Neuronal stem cell (in vitro differentiated cells): ENCODE measurements at places on chromosomes 11 and 22.

- DNase-seq = no peak
These were observed 23.9 kb upstream of the MICAL2 start for GRCh38 chr11:12086271-12087074.

- DNase-seq = no peak
These were observed 518 bp upstream of the CHRM1 start for GRCh38 chr11:62921573-62922188.

DNA sequence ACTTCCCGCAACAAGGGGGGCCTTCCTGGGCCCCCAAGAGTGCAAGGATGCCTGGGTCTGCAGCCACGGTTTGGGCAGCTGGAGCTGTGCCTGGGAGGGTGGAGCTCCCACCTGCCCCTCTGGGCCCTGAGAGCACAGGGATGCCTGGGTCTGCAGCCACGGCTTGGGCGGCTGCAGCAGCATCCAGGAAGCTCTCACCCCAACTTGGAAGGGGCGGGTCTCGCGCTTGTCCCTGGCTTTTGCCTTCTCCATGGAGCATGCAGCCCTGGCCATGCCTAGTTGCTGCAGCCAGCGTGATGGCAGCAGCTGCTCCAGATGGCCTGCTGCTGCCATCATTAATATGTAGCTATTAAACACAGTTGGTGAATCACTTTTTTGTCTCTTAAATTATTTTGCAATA is 35.4 kb downstream of the NAGA start:
- DNase-seq = no peak

DNA sequence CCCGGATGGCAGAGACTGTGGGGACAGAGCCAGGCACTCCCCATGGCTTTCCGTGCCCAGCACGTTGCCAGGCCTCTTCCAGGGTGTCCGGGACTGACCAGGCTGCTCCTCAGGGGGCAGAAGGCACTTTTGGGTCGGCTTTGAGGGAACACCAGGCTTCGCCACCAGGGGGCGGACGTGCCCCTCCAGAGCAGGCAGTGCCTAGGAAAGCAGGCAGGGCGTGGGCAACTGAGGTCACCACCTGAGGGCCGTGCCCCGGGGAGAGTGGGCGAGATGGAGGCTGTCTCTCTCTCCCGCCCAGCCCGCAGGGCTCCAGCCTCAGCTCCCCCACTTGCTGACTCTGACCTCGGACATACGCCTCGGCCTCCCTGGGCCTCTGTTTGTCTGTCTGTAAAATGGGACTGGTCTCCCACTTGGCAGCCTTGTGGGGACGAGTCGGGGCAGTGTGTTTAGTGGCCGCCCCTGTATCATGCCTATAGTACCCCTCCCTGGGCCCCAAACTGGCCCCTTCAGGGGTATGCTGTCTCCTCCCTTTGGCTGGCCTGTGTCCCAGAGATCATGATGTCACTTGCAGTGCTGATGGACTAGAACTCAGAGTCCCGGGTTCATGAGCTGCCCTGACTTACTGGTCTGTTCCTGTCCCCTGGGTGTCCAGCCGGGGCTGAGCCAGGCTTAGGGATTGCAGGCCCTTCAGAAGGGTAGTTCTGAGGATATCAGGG is 4.4 kb upstream of the PRR5 start:
- DNase-seq = peak; percentile 72

DNA sequence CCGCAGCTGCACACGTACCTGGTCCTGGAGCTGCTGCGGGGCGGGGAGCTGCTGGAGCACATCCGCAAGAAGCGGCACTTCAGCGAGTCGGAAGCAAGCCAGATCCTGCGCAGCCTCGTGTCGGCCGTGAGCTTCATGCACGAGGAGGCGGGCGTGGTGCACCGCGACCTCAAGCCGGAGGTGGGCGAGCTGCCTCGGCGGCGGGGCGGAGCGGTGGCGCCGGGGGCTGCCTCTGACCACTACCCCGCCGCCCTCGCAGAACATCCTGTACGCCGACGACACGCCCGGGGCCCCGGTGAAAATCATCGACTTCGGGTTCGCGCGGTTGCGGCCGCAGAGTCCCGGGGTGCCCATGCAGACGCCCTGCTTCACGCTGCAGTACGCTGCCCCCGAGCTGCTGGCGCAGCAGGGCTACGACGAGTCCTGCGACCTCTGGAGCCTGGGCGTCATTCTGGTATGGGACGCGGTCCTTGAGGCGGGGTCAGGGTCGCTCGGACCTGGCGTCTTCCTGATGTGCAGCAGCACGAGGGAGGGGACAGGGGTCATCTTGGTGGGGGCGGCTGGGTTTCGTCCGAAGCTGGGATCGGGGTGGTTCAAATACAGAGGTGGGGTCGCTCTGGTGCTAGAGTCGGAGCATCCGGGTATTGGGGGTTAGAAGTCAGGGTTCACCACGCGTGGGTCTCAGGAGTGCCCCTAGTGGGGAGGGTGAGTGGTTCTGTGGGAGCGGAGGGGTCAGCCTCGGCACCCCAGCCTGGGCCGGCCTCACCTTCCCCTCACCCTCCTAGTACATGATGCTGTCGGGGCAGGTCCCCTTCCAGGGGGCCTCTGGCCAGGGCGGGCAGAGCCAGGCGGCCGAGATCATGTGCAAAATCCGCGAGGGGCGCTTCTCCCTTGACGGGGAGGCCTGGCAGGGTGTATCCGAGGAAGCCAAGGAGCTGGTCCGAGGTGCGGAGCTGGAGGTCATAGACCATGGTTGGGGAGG is 10.8 kb downstream of the RPS6KA4 start:
- no peak for DNase-seq
